HAP-1 (cell line): ENCODE measurements at places on chromosomes 5 and 9.

- no peak for DNase-seq
Measured at GRCh38 chr5:174698156-174698555, 26.2 kb upstream of the MSX2 start.

GRCh38 chr9:121455527-121456239, 44.0 kb downstream of the GGTA1 start:
- no peak for DNase-seq

GRCh38 chr5:16707168-16707868, 90.5 kb upstream of the RETREG1 start:
- DNase-seq: no peak

GRCh38 chr5:159031513-159031912, 68.2 kb downstream of the EBF1 start:
- no peak for DNase-seq

GRCh38 chr5:30768056-30768690, 425.3 kb upstream of the CDH6 start:
- DNase-seq: no peak

DNA sequence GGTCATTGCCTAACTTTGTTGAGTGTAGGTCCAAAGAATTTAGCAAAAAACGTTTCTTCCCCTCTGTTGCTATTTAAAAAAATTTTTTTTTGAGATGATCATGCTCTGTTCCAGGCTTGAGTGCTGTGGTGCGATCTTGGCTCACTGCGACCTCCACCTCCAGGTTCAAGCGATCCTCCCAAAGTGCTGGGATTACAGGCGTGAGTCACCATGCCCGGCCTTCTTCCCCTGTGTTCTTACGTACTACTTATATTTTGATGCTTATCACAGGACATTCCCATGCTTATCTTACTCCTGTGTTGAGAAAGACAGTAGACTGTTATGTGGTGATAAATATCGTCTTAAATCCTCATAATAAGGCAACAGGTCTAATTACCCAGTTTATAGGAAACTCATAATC, 2.5 kb downstream of the ACER2 start:
- no peak for DNase-seq

- DNase-seq: no peak
Measured at GRCh38 chr5:113433862-113434612, 752 bp downstream of the TSSK1B start.

- DNase-seq: no peak
Measured at GRCh38 chr9:133647148-133647547, 11.0 kb downstream of the DBH start.

DNA sequence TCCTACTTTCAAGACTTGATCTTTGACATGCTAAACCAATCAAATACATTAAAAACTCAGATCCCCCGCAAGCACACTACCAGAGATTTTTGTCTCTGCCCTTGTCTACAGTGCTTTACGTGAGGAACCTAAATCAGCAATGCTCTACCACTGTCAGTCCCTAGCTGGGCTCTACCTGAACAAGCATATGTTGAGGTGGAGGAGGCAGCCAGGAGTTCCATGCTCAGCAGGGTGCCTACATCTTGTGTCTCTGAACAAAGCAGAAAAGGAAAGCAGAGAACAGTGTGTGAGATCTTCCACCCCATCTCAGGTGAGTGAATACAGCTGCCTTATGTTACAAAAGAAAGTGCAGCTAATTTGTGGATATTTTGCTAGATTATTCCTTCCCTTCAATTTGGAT, 255.0 kb downstream of the NDUFS4 start:
- no peak for DNase-seq

- peak; percentile 31 for DNase-seq
Measured at GRCh38 chr5:142611154-142611553, 74.7 kb downstream of the FGF1 start.

DNA sequence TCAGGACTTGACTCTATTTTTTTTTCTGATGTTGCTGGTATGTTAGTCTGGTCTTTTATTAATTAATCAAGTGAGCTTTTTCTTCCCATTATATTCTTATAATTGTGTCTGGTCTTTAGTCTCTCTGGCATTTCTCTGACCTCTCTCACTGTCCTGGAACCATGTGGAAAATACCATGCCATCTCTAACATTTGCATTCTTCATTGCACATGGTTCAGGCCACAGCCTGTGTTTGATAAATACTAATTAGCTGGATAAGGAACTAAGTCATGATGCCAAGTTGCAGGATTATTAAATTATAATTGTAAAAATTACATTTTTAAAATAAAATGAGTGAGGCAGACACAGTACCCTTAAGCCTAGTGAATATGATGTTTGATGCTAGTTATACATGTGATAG, 155.6 kb downstream of the EDIL3 start:
- no peak for DNase-seq

DNA sequence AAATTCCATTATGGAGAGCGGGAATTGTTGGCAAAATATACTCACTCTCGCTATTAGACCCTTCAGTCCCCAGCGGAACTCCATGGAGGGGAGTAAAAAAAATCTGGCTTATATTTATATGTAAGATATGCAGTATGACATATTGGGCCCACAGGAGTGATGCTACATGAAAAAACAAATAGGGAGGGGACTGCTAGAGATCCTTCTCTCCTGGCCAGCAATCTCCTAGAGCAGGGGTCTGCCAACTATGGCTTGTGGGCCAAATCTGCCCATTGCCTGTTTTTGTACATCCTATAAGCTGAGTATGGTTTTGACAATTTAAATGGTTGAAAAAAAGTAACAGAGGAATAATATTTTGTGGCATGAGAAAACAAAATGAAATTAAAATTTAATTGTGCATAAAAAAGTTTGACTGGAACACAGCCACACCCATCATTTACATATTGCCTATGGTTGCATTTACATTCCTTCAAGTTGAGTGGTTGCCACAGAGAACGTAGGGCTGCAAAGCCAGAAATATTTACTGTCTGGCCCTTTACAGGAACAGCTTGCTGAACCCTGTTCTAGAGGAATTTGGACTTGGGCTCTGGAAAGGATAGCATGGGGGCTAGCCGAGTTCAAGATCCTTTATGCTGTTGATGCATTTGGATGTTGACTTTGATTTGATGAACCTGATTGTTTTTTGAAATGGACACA, 197.3 kb upstream of the CLINT1 start:
- no peak for DNase-seq

- DNase-seq: no peak
Measured at GRCh38 chr5:170525470-170526211, 21.8 kb downstream of the KCNIP1 start.

DNA sequence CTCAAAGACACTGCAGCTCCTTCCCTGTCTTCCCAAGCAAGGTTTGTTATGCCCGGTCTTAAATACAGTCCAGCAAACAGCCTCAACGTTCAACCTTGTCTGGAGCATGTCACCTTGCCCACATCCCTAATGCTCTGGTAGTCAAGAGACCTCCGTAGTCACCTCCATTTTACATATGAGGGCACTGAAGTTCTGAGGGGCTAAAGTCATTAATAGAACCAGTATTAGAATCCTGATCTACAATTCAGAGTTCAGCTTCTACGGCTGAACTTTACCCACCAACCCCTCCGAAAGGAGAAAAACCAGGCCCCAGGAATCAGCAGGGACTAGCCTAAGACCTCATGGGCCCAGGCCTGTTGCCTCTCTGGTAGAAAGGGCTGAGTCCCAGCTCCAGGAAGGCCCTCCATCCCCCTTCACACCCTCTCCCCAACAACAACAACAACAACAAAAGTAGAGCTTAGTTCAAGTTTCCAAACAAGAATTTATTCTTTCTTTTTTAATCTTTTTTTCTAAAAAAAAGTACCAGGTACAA, 795 bp upstream of the STOML2 start:
- no peak for DNase-seq

- peak; percentile 76 for DNase-seq
Measured at GRCh38 chr9:71767776-71768321, 464 bp downstream of the CEMIP2 start.

GRCh38 chr9:71202931-71203330, 81.5 kb upstream of the TRPM3 start:
- DNase-seq: no peak

DNA sequence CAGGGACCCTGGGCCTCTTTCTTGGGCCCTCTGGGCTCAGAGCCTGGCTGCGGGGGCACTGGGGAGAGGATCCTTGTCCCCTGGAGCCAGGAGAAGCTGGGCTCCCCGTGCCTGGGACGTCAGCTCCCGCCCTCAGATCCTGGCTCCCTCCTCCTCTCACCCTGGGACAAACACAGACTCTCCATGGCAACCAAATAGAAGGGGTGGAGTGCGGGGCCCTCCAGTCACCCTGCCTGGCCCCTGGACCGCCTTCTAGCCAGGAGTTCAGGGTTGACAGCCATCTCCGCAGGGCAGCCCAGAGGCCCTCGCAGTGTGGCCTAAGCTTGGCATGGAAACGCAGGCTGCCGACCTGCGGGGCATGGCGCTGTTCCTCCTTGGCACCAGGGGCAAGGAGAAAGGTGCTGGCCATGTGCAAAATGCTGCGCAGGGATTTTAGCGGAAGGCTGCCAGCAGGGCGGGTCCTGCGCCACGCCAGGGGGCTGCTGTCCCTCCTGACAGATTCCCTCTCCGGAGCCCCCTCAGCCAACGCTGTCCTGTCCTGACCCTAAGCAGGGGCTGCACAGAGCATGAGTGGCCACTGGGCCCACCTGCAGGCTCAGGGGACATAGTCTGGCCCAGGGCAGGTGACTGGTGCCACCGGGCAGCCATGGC, 1.0 kb downstream of the ZDHHC11 start:
- DNase-seq: no peak

DNA sequence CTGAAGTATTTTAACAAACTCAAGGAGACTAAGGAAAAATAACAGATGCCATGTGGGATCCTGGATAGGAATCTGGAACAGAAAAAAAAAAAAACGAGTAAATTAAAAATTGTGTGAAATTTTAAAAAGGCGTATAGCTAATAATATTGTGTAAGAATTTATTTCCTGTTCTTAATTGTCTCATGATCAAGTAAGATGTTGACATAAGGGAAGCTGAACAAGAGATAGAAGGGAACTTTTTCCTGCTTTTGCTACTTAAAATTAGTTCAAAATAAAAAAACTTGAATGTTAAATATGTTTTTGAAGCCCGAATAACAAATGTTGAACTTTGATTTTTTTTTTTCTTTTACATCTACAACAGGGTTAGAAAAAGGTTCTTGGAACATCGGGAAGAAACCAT, 10.5 kb downstream of the SNAPC3 start:
- no peak for DNase-seq

DNA sequence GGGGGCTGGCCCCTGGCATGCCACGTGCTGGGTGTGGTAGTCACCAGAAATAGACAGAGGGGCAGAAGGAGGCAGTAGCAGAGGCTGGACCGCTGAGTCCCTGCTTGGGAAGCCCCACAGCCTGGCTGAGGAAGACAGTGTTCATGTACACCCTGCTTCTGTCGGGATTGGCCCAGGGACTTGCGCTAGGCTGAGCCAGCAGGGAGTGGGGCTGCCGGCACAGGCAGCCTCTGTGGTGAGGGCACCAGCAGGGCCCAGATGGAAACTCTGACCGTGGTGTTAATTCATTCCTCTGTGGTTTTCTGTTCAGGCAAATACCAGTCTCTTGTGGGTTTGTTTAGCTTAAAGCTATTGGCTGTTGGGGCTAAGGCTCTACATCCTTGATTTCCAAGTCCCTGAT, 108.6 kb upstream of the RAD23B start:
- DNase-seq: no peak

DNA sequence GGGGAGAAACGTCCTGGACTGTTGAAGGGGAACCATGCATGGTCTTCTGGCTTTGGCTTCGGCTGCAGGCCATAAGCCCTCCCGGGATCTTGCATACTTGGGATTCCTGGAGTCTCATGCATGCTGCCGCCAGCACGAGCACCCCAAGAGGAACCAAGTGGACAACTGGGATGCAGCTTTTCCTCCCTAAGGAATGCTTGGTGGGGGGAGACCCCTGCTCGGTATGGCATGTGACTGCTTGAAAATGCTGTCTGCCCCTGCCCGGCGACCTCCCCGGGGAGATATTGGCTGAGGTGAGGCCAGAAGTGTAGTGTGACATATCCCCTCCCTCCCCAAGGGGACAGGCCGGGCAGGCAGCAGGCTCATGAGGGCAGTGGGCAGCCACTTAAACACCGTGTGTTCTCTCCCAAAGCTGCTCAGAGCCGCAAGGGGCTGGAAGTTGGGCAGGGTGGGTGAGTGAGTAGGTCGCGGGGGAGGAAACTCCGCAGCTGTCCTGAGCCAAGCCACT, 15.7 kb downstream of the TMEM171 start:
- no peak for DNase-seq

DNA sequence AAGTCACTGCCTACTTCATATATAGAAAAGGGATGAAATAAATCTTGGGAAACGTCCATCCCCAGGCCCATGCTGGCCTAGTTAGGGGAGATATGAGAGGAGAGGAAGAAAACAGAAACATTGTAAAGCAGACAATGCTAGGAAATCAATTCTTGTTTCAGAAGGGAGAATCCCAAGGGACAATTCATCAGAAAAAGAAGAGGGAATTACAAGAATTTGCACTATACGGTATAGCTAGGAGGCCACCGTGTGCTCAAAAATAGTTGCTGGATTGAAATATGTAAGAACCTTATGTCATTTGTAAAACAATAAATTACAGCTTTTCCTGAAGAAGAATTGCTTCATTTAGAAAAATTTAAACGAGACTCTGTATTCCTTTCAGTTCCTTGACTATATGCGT, 8.3 kb upstream of the SHC3 start:
- no peak for DNase-seq

DNA sequence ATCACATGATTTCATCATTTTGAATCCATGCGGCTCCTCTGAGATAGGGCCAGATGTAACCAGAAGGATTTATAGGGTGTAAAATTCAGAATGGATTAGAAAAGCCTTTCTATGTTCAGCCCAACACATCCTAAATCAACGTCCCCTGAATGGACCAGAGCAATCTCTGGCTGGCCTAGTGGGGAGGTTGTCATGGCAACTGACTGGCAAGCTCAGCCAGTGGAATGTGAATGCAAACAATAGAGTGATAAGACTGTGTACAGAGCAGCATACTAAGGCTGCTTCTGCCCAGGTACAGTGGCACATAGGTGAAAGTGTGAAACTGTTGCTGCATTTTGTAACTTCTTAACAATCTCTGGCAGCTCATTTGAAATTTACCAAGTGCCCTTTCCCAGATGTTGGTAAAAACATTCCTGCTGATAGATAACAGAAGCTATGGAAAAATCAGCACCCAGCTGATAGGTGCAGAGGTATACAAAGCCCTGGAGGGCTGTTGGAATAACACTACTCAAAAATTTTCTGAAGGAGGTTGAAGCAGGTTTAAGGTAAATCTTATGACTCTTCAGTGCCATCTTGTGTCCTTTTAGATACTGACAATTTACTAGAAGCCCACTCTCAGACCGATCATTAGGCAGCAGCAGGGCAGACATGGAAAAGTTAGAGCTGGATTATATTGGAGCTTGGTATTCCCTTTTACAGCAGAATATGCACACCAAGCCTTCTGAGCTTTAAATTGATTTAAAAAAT, 267.2 kb downstream of the RAB3C start:
- DNase-seq: peak; percentile 26

DNA sequence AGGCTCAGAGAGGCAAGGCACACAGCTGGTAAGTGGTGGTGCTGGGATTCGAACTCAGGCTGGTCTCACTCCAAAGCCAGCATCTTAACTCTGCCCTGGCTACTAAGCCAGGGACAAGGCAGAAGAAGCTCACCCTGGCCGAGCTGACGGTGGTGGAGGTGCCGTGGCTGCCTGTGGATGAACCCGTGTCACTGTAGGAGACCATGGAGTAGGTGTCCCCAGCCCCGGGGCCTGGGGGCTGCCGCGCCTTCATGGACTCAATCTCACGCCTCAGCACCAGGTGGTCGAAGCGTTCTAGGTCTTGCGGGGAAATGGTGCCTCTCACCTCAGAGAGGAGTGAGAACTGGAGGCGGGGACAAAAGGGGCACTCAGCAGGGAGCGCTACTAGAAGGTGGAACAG, 35.4 kb upstream of the AKNA start:
- no peak for DNase-seq

- DNase-seq: peak; percentile 67
Measured at GRCh38 chr5:31232273-31232888, 38.9 kb downstream of the CDH6 start.
